ENCODE measurements at places on chromosomes 2 and 18.
A peak's percentile ranks its signal among the peaks of the same experiment; 100 is the strongest.

- no peak for DNase-seq
These were observed 10.7 kb upstream of the FAM136A start for GRCh38 chr2:70312560-70312959.

GRCh38 chr2:120748310-120748709 lies 12.6 kb downstream of the GLI2 start:
- DNase-seq: peak; percentile 46

- no peak for DNase-seq
These were observed 47.7 kb downstream of the ACTR2 start for GRCh38 chr2:65275141-65275915.

- no peak for DNase-seq
These were observed 2158.6 kb upstream of the PIK3C3 start for GRCh38 chr18:39796393-39796792.

GRCh38 chr2:66438498-66438833 lies 3.5 kb downstream of the MEIS1 start:
- DNase-seq: no peak

GRCh38 chr18:11578799-11579198 lies 30.6 kb upstream of the SLC35G4 start:
- DNase-seq: no peak

Data from right atrium auricular region (tissue), 2 donors.